Stimulated activated CD8-positive, alpha-beta memory T cell treated with anti-CD3 and anti-CD28 coated beads, Interleukin-4, amount 100 ng/mL, for 1 hour (primary cell): ENCODE measurements at places on chromosomes 13 and 19.

- no peak for DNase-seq
These were observed 88.2 kb downstream of the STK24 start for GRCh38 chr13:98488736-98489135.

GRCh38 chr13:28659621-28659970 is 666 bp downstream of the POMP start:
- no peak for DNase-seq

DNA sequence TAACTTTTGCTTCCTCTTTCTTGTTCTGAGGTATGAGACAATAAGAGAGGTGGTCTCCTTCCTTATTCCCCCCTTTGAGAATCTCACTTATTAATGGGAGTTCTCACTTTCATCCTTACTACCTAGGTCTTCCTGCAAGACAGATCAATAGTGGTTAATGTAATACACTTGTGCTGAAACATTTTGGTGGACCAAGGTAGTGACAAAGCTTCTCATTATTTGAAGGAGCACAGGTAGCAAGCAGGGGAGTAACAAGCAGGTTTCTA is 17.9 kb downstream of the ZNF700 start:
- DNase-seq, result no peak

- no peak for DNase-seq
These were observed 3.2 kb upstream of the NAT14 start for GRCh38 chr19:55481794-55482155.

DNA sequence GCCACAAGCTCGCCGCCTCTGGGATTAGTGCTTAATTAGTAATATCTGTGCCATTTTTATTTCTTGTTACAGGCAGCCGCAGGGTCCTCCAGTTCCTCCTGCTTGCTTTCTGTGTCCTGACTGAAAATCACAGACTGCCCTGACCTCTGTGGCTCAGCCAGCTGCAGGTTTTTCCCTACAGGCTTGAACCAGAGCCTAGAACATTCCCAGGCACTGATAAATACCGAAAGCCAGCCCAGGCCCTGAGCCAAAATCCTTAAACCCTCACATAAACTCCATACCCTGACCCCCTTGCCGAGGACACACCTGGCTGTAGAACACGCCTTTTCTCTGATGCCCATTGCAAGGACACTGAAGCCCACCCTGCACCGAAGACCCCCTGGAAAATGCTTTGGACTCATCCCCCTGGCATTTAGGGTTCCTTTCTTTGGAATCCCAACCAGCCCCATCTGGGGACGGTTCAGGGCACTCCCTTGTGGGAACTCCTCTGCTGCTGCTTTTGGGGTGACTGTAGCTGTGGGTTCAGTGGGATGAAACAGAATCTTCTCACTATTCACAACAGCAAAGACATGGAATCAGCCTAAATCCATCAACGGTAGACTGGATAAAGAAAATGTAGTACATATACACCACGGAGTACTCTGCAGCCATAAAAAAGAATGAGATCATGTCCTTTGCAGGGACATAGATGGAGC is 15.5 kb downstream of the DPP9 start:
- no peak for DNase-seq

- DNase-seq, result no peak
These were observed 772.9 kb upstream of the SLITRK6 start for GRCh38 chr13:86572115-86572514.

GRCh38 chr19:1837625-1838105 is 10.6 kb downstream of the REXO1 start:
- no peak for DNase-seq

DNA sequence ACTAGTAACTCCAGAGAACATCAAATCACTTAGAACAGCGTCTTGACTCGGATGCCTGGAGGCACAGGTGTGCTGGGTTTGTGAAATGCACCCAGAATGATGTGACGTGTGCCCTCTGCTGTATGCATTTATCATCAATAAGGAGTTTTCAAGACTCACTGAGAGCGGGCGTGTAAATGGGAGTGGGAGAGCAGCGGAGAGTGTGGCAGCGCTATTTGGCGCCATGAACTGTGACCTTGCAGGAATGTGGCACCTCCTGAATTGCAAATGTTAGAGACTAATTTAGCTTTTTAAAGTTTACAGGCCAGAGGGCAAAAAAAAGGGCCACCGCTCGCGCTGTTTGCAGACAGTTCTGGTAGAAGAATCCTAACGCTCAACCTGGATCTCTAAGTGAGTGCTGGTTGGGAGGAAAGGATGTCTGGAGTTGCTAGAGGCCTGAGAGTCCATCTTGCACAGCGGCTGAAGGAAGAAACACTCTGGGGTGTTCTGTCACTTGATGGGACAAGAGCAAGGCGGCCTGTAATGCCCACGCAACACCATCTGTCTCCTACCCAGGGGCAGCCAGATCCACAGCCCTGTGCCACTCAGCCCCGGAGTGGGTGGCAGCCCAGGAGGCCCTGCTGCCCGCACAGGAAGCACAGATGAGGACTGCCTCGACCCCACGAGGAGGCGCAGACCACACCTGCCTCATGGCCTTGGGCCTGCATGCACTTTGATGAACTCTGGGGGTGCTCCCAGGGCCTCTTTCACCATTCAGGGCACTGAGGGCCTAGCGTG is 19.7 kb downstream of the RANBP3 start:
- no peak for DNase-seq

DNA sequence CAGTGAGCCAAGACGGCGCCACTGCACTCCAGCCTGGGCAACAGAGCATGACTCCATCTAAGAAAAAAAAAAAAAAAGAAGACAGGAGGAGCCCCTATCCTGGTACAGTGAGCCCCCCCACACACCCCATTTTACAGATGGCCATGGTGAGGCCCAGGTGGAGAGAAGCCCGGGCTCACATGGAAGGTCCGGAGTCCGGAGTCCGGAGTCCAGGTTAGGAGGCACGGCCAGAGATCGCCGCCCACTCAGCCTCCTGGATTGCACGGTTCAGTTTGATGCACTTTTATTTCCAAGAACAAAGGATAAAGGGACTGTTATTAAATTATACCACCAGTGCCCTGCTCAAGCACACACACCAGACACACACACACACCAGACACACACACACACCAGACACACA is 11.3 kb upstream of the BTBD2 start:
- no peak for DNase-seq

DNA sequence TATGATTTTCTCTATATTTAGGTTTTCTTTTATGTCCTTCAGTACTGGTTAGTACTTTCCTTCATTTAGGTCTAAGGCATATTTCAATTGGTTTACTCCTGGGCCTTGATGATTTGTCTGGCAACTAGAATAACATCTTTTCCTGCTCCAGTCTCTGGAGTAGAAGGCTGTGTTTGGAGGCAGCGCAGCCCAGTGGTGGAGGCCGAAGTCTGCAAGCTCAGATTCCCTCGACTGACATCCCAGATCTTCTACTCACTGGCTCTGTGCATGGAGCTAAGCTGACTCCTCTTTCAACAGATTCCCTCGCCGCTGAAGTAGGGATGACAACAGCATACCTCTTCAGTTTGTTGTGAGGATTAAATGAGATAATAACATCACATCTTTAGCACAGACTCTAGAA is 141.0 kb downstream of the RAP2A start:
- no peak for DNase-seq

- no peak for DNase-seq
These were observed 86.5 kb downstream of the PCDH9 start for GRCh38 chr13:67143544-67144115.

GRCh38 chr19:42271045-42271419 is 2.0 kb downstream of the CIC start:
- no peak for DNase-seq

DNA sequence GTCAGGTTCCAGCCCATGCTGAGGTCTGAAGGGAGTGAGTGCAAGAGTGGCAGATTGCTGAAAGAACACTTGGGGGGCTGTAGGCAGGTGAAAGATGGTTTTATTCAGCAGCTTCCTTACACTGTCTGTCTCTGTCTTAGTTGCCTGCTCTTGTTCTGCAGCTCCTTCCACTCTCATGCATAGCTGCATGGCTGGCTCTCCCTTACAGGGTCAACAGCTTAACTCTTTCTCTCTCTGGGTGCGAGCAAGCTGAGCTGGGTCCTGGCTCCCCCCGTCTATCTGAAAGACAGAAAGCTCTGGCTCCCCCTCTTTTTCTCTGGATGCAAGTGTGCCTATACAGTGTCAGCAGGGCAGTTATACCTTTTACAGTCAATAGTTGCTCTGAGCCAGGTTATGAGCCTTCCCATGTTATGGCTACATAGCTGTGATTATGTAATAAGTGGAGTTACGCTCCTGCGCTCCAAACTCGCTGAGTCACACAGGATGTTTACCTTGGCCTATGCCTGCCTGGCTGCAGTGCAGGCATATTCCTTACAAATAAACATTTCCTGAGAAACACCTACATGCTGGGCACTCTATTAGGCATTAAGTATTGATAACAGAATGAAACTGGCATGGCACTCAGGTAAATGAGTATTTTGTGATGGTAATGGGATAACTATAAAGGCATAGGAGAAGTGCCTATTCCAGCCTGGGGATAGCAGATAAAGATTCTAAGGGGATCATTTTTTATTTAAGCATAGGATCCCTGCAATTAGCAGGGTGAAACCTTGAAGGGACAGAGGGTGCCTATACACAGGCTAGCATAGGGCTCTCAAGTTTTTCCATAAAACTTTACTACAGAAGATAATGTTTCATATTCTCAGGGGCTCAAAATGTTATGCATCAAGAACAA is 826.9 kb upstream of the PCDH9 start:
- no peak for DNase-seq

DNA sequence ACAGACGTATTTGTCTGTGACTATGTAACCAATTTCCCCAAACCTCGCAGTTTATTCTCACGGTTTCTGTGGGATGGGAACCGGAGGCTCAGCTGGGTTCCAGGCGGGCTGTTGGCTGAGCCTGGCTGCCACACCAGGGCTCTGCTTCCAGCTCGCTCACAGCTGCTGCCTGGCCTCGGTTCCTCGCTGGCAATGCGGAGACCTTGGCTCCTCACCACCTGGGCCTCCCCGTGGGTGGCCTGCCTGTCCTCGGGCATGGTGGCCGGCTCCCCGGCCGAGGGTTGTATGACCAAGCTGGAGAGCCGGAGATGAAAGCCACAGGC is 218.9 kb upstream of the MAB21L1 start:
- no peak for DNase-seq

- DNase-seq, result no peak
These were observed 51.3 kb downstream of the COL4A2 start for GRCh38 chr13:110358381-110358780.

DNA sequence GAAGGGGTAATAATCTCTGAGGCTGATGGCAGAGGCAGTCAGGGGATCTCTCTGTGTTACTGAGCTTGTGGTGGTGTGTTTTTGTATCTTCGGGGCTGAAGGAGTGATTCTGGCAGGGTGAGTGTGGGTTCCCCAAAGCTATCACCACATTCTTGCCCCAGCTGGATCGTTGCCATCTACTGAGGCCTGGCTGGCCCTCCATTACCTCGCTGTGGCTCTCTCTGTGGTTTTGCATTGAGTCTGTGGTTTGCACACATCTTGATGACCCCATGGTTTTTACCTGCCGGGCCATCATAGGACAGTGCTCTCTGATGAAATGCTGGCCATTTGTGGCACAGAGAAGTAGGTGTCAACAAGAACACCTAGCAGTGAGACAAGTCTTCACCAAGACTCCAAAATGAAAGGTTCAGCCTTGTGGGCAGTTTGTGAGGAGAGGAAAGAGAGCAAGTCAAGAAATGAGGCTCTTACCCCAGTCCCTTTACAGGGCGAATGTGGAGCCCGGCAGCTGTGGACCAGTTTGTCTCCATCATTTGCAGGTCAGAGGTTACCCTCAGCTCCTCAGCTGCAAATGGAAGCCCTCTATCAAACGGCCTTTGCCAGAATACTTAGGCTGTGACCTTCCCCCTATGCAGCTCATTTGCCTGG is 69.0 kb upstream of the NPAS1 start:
- no peak for DNase-seq

DNA sequence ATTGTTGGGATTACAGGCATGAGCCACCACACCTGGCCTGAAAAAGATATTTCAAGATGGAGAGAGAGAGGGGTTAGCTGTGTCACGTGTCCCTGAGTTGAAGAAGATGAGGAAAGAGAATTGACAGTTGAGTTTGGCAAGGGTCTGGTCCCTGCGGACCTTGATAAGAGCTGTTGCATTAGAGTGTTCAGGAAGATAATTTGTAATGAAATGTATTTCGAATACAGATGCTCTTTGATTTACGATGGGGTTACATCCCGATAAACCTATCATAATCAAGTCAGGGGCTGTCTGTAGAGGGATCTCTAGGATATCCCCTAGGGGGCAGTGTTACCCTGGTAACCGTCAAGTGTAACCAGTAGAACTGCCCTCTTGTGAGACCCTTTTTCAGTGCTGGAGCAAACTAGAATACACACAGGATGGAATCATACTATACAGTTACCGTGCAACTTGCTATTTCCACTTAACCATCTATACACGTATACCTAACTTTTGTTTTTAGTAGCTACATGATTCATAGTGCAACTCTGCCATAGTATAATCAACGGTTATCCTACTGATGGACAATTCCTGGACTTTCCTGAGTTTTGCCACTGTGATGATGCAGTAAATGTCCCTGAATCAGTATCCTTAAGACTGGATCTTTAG is 1.5 kb upstream of the ELOF1 start:
- DNase-seq, result no peak

DNA sequence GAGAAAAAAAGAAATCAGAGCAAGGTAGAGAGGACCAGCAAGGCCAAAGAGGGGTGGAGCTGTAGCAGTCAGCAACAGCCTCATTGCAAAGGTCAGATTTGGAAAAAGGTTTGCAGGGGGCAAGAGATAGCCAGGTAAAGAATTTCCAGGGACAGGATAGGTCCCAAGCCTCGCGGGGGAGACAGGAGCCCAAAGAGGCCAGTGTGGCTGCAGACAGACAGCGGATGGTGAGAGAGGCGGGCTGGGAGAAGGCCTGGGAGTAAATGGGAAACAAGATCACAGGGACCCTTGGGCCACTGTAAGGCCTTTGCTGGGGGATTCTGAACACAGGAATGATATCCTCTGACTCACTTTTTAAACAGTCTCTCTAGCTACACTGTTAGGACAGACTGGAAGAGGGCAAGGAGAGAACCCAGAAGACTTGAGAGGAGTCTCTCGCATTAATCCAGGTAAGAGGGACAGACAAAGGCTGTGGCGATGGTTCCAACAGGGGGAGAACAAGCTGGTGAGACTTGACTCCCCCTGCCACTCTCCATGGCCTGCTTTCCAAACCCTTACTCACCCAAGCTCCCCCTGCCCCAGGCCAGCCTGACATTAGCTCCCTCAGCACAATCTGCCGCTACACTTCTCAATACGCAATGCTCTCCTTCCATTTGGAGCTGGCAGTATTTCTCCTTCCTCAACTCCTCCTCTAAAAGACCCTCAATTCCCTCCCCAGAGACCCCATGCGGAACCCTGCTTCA is 31.8 kb downstream of the DOCK9 start:
- DNase-seq, result no peak

- DNase-seq, result no peak
These were observed 13.6 kb downstream of the HAUS8 start for GRCh38 chr19:17061691-17062090.

DNA sequence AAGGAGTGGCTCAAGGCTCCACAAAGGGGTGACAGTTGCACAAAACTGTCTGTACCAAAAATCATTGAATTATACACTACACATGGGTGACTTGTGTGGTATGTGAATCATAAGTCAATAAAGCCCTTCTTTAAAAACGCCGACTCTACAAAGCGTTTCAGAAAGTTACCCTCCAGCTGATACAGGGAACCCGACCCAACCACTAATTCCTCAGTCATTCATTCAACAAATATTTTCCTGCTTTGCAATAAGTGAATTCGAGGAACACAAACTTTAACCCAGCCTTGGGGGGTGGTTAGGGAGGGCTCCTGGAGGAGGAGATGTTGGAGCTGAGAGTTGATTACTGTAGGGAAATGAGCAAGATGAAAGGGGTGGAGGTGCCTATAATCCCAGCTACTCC is 32.0 kb downstream of the LTBP4 start:
- DNase-seq, result no peak
